ENCODE measurements at places on chromosomes 3 and 15.

DNA sequence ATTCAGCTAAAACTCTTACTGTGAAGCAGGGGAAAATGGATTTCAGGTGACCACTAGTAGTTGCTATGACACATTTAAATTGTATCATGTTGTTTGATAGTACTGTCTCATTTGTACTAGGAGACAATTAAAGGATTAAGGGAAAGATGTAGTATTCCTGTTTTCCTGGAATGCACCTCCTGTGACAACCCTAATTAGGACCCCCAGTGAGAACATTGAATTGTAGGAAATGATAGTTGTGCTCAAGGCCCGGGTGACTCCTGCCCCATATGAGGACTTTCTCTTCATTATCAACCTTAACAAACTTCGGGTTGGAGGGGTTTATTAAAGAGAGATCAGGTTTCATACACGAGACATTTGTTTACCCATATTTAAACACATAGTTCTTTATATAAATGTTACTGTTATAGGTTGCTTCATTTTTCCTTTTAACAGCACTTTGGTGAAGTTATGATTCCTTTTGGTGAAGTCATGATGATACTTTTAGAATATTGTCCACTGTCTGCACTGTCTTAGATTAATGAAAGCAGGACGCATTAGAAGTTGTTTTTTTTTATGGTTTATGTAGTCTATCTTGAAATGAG lies 392.6 kb upstream of the NAALADL2 start:
- DNase-seq: no peak

DNA sequence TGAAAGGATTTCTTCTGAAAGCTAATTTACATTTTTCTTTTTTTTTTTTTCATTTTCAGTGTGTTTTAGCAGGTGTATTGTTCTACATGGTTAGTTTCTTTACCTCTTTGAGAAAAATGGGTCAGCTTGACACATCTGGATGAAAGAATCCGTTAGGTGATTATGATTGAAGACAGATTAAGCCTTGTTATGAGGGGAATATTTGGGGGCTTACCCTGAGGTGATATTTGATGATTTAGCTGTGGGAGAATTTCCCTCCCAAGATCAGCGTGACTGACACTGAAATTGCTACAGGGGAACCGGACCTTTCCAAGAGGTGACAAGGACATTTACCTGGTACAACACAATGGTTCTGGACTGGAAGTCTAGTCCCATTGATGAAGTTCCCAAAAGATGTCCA lies 147.5 kb downstream of the NFKBIZ start:
- DNase-seq: no peak

DNA sequence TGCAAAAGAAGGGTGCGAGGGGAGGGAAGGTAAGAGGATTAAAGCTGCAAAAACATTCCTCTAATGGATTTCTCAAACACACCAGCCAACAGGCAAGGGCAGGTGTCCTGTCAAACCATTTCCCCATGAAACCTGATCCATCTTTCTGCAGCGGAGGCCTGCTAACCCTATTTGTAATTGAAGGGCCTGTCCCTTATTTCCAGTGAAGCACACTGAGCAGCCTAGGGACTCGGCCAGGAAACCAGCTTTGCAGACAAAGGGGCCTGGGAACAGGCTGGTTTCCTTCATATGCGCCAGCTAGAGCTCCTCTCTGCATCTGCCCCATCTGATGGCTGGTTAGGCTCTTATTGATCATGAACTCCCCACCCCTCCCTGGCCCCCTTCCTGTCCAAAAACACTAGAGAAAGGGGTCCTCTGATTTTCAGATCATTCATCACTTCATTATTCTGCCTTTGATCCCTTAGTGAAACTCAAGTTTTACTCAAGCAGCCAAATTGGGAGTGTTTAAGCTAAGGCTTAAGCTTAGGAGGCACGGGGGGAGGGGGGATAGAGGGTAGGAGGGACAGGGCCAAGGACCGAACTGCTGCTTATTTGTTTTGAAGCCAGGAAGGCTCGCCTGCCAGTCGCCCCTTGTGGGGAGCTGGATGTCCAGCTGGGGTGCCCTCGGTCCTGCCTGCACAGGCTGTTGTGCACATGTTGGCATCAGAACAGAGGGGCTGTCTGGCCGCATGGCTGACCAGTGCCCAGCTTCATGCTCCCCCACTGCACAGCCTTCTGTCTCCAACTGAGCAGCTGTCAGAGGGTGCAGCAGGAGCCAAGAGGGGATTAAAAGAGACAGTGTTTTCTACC lies 53.1 kb downstream of the BOC start:
- no peak for DNase-seq

DNA sequence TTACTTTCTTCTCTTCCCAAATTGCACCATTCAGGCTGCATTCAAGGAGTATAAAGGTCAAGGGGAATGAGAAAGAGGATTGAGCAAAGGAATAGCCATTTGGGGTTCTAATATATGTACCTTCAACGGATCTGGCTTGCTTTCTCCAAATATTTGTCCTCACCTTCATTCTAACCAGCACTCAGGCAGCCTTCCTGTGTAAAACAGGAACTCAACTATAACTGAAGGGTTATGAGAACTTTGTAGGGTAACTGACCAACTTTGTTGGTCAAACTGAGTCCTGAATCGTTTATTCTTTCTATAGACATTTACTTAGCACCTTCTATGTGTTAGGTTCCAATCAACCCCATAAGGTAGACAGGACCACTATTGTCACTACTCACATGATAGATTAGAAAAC lies 5.1 kb upstream of the CPOX start:
- DNase-seq: no peak

DNA sequence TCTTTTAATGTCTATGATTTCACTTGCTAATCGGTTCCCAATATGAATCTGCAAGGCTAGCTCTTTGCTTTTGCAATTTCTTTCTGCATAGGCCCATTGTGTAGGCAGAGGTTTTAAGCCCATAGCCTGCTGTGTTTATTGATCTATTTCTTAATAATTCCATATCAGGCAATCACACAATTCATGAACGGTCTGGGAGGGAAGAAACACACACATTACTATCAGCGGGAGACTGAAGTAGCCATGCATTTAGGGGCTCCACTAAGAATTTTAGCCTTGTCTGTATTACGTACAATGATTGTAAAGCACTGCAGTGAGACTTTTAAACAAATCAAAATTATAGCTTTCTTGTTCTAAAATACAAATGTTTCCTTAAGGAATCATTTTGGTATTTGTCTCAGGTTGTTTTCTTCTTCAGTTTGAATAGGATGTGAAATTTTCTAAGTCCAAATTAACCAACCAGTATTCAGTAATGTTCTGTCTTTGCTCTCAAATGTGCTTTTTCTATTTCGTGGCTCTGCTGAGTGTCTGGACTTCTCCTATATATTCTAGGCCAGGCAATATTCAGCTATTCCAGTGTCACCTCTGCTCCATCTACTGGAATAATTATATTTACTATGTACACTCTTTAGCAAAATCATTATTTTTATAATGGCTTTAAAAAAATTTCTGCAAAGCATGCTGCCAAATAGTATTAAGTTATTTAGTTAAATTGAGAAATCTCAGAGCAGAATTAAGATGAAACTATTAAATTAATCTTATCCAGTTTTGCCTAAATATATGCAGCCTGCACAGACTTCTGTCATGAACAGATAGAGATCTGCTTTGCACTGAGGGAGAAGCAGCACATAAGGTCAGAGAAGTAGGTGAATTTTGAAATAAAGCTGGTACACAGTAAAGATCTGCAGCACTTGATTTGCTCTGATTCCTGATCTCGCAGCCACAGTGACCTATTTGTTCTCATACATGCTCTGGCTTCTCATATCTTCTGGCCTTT lies 103.0 kb upstream of the NAALADL2 start:
- no peak for DNase-seq

DNA sequence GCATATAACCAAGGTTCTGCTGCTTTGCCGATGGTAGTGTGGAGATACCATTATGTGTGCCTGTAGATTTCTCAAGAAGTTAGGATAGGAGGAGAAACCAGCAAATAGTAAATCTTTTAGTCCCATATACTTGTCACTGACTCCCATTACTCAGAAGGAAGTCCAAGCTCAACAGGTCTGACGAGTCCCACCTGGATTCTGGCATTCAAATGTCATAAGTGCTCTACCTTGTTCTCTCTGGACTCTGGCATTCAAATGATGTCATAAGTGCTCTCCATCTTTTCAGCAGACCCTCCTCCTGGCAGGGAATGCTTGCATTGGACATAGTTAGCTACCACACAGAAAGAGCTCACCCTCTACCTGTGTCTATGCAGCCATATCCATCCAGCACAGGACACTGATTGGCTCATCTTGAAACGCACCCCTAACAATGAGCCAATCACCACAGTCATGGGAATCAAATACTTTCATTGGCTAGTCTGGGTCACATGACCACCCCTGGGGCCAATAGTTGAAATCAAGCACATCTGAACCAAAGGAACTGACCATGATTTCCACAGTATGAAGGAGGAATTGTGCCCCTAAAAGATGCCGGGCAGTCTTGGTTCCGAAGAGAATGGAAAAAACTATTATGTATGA lies 205.0 kb upstream of the ADAMTS9 start:
- DNase-seq: no peak
